Hypothalamus (tissue), 51 donors: ENCODE measurements at places on chromosomes 1 and 21.

- no peak for DNase-seq
Measured at GRCh38 chr1:89935235-89935634, 59.7 kb upstream of the ZNF326 start.

DNA sequence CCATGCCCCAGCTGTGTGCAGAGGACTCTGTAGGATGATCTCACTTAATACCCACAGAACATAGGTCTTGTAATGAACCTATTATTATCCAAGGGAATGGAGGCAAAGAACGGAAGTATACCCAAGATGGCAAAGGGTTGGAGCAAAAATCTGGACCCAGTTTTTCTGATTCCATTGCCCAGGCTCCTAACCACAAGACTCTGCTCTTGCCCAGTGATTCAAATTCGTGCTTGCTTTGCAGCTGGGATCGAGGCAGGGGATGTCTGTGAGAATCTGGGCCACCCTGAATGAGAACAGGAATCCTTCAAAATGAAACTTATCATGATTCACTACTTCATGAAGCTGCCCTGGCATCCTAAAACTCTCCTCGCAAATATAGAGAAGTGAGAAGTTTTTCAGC, 97.5 kb upstream of the KCNJ6 start:
- no peak for DNase-seq

DNA sequence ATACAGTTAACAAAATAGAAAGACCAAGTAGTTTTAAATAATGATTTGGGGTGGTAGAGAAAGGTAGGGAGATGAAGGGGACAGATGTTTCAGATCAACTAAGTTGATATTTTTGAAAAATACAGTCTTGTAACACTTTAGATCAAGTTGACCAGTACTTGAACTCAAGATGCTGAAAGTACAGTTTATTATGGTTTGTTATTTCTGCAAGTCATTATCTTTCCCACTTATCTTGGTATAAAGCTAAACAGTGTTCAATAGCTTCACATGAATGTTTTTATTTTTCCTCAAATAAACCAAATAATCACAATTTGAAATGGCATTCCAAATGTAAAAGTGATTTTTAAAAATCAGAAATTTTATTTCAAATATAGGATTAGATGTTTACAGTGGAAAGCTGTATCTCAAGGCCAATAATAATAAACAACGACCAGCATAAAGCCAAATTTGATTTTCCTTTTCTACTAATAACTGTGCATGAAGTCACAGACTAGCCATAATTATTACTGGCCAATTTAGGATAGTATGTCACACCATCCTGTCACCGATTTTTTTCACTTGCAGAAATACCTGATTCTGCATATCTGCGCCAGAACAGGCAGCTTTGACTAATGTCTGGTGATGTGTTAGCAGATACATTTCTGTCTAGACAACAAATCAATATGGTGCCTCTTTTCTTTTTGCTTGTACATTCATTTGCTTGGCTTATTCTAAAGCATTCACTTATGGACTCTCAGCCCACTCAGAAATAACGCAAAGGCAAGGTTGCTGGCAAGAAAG, 320.2 kb downstream of the TM2D1 start:
- DNase-seq: no peak

DNA sequence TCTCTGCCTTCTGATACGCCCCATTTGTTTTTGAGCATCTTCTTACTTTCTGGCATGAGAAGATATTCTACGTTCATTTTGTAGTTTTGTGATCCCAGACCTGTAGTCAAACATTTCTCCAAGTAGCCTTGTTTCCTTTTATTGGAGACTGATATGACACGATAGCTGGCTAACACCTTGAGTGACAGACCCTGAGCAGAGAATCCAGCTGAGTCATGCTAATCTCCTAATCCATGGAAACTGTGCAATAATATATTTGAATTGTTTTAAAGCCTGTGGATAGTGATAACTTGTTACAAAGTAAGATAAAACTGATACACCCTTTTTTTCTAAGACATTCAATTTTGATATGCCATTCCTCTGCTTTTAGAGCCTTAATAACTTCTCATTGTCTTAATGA, 1.2 kb upstream of the IFI44L start:
- DNase-seq: no peak

DNA sequence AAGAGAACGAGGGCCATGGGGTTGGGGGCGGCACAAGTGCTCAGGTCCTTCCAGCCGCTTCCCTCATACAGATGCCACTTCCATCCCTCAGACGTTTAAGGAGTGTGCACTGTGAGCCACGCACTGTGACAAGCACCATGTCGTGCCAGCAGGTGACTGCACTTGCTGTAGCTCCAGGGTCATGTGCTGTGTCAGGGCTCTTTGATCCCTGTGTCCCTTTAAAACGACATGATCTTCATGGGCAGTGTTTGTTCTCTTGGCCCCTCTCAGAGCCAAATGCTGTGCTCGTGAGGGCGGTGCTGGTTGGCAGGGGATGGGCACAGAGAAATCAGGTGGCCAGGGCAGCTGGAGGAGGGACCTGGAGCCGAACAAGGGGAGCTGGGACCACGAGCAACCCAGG, 19.9 kb downstream of the IL10RB start:
- no peak for DNase-seq

DNA sequence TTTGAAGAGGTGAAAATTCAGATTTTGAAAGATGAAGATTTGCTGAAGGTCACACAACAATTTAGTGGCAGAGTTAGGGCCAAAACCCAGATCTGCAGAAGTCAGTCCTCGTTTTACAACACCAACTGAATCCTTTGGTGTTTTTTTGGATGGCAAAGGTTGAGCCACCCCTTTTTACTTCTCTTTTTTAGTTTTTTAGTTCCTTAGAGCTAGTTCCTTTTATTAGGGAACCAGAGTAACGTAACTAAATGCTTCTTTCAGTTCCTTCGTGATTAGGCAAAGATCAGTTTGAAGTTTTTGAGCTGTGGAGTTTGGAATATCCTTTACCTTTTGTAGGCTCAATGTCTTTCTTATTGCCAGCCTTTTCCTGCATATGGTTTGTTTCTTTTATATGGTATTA, 67.9 kb upstream of the ARID1A start:
- no peak for DNase-seq

DNA sequence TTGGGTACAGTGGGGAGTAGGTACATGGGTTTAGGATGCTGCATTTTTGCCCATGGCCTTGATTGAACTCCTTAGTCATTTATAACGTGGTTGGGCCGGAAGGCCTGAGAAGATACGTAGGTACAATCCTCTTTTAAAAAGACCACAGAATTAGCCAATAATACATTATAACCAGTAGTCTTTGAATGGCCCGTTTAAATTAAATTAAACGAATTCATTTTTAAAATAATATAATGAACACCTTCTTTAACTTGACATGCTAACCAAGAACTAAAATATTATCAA, 20.1 kb upstream of the ADAR start:
- no peak for DNase-seq
